ENCODE measurements at places on chromosomes 2 and 18.

DNA sequence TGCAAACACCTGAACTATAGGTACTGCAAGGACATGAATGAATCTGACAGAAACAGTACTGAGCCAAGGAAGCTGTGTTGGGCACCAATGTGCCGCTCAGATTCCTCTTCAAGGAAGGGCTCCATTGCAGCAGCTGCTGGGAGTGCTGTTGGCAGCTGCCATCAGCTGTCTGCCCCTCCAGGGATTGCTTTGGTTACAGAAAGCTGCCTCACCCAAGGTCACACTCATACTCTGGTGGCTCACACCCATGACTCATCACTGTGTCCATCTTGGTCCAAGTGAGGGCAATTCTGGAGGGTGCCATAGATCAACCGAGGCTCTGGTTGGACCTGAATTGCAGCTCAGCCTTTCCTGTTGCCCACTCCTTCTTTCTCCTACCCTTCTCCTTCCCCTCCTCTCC, 24.4 kb upstream of the TRPM8 start:
- DNase-seq = no peak

- no peak for DNase-seq
Observed at GRCh38 chr2:96565111-96565510, 28.6 kb downstream of the ARID5A start.

GRCh38 chr2:205003288-205003687, 458.0 kb downstream of the PARD3B start:
- DNase-seq = no peak

- no peak for DNase-seq
Observed at GRCh38 chr2:67565761-67566160, 168.6 kb downstream of the ETAA1 start.

DNA sequence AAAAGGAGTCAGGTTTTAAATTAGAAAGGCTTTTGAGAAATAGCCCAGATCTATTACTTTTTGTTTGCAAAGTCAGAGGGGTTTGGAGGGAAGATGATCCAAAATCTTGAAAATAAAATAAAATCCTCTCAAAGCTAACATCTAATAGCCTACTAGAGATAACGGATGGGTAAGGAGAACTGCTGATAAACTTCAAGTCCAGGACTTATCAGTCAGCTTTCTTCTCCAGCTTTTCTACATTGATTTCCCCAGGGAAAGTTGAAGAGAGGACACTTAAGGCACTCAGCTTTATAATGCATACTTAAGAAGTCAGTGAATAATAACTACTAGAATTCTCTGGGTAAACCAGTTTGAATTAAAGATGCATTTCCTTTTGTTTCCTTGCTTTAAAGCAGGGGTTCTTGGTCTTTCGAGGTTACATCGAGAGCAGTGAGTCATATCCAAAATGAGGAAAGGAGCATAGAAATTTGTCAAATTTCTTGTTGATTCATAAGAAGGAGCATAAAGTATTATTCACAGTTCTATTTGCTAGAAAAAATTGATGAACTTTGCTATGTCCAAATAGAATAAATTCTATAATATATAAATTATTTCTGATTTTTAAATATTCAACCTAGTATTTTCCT, 43.2 kb upstream of the ITPRID2 start:
- no peak for DNase-seq

- no peak for DNase-seq
Observed at GRCh38 chr2:51723691-51724090, 691.8 kb upstream of the NRXN1 start.

DNA sequence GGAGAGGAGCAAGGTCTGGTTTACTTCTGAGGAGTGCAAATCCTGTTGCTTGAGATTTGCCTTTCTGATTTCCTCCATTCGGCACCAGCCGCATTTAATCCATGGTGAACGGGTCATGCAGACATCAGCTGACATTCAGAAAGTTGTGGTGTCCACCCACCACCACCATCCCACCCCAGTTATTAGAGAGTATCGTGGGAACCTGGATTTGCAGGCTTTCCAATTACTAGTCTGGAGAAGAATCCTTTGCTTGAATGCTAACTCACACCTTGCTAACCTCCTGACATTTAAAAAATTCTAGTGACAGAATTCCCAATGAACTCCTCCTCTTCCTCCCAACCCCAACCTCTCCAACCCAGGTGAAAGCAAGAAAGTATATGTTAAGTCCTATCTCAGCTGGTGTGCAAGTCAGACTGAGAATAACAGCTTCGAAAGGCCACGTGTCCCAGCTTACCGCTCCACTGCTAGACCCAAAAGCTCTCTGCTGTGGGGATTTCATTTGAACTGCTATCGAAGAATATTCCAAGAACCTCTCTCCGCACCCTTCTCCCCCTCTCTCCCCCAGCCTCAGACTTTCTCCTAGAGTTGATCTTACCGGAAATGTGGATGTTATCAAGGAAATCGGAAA, 17.7 kb downstream of the BCL11A start:
- no peak for DNase-seq

GRCh38 chr2:219997341-219997851, 370.0 kb downstream of the SLC4A3 start:
- DNase-seq = no peak

- DNase-seq = no peak
Observed at GRCh38 chr2:114925296-114926255, 483.1 kb downstream of the DPP10 start.

DNA sequence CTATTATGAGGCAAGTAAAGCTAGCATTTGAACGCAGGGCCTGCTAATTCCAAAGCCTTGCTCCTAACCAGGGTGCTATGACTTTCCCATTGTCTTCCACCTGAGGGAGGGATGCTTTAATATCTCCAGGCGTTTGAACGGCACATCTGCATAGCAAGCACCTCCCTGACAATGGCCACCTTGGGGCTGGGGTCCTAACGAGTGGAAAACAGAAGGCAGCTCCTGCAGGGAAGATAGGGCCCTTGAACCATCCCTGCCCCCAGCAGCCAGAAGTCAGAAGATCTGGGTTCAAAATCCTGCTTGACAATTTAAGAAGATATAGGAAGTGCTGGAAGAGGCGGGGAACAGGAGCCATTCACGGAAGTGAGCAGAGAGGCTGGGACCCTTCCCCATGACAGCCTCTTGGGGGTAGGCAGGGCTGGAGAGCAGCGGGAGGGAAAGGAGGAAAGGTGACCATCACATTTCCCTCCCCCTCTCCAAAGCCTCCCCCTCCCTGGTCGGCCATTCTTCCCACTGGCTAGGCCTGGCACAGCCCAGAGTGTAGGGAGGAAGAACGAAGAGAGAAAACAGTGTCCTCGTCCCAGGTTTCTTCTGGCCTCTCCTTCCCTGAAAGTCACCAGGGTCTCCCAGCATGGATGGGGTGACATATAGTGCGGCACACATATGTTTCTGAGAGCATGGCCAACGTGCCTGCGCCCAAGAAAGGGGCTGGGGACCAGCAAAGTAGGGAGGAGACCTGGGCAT, 73.5 kb downstream of the EMX1 start:
- DNase-seq = no peak

DNA sequence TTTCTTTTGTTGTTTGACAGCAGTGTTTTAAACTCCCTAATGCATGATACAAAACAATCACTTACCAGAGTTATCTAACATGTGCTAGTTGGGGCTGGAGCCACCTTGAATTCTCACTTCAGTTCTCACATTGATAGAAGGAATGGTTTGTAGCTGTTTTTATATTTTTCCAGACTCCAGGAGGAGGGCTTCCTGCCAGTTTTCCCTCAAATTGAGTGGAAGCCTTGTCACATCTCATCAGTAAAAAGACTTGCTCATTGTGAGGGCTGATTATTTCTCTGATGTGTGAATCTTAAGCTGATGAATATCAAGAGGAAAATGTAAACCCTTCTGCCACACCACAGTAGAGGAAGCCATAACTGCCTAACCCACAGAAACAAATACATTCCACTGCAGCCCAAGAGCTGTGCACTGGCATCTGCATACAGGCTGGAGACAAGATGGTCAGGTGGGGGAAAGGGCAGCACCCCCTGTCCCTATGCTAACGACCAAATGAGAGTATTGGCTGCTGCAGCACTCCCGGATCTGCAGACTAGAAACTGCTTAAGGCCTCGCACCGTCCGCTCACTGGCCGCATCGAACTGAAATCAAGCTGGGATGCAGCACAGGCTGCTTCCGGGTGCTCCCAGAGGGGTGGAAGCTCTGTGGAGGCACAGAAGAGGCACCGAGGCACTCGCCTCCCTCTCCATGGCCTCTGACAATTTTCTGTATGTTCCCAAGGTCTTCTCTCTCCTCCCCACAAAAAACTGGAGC, 73.7 kb upstream of the TPO start:
- no peak for DNase-seq

- no peak for DNase-seq
Observed at GRCh38 chr2:2845806-2846315, 514.8 kb upstream of the MYT1L start.

DNA sequence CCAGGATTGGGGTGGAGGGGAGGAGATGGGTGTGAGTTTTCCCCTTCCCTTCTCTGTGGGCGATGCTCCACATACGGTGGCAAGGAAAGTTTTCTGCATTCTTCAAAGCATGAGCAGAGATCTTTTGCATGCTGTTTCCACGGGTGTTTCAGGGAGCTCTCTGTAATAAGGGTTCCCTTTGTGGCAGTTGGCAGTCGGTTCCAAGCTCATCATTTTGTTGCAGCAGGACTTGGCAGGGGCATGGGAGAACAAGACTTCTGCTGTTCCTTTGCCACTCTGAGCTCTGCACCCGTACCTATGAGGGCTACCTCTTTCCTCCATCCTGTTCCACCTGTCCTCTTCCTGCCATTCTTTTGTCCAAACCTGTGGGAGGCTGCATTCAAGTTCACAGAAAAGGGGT, 71.3 kb upstream of the SPRED2 start:
- DNase-seq = no peak

GRCh38 chr2:227783404-227784138, 30.1 kb upstream of the CCL20 start:
- DNase-seq = no peak

- no peak for DNase-seq
Observed at GRCh38 chr2:149463328-149464002, 124.1 kb downstream of the MMADHC start.

DNA sequence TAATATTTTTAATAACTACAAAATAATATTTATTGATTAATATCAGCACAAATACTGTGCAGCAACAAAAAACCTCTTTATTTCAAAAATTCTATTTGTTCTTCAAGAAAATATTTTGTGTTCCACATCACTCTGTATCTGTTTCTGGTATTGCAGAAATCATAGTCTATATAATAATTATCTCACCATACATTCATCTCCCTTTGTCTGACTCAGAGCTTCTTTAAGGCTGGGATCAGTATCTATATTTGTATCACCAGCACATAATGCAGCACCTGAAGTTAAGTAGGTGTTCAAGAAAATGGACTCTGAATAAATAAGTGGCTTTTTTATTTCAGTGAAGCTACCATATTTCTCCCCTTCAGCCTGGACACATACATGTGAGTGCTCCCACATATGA, 1.6 kb upstream of the MARCHF4 start:
- DNase-seq = no peak

GRCh38 chr2:209425471-209426071, 1.7 kb downstream of the MAP2 start:
- no peak for DNase-seq

DNA sequence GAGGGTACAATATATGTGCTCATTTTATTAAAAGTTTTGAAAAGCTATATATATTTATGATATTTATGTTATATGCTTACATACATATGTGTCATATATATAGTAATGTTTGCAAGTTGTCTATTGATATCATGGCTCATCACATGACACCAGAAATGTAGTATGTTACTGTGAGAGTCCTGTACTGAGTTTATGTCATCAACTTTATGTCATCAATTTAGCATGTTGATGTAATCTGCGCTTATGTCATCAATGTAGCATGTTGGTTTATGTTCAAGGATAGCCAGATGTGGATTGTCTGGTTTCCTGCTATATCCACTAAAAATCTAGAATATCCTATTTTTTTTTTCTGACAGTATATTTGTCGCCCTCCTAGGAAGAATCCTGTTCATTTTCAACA, 77.4 kb downstream of the APLF start:
- no peak for DNase-seq

GRCh38 chr2:109162999-109163398, 34.0 kb downstream of the SH3RF3 start:
- no peak for DNase-seq

DNA sequence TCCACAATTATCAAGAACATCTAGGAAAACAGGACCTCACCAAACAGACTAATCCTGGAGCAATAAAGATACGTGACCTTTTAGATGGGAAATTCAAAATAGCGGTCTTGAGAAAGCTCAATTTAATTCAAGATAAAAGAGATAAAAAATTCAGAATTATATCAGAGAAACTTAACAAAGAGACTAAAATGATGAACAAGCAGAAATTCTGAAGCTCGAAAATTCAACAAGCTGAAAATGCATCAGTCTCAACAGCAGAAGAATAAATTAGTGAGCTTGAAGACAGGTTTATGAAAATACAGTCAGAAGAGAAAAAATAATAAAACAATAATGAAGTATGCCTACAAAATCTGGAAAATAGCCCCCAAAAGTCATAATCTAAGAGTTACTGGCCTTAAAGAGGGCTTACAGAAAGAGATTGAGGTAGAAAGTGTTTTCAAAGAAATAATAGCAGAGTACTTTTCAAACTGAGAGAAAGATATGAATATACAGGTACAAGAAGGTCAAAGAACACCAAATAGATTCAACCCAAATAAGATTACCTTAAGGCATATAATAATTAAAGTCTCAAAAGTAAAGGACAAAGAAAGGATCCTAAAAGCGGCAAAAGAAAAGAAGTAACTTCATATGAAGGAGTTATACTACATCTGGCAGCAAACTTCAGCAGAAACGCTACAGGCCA, 13.2 kb downstream of the ORC4 start:
- no peak for DNase-seq

GRCh38 chr18:22790545-22791309, 142.4 kb upstream of the RBBP8 start:
- DNase-seq = no peak

- DNase-seq = no peak
Observed at GRCh38 chr2:20992201-20992711, 51.6 kb downstream of the APOB start.

DNA sequence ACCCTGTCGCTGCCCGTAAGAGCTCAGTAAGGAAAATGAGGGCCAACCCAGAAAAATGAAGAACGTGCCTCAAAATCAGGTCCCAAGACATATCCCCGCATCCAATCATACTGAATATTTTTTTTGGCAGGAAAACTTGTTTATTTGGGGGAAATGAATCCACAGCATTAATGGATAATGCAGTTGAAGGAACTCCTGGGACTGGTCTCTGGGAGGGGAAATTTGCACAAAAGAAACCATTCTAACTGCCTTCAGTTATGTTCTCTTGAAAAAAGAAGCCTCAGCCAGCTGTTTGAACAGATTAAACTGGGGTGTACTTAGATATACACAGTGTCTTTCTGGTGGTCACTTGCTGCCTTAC, 61.3 kb downstream of the SPRED2 start:
- DNase-seq = no peak

- DNase-seq = no peak
Observed at GRCh38 chr18:3634250-3634939, 184.4 kb downstream of the TGIF1 start.

DNA sequence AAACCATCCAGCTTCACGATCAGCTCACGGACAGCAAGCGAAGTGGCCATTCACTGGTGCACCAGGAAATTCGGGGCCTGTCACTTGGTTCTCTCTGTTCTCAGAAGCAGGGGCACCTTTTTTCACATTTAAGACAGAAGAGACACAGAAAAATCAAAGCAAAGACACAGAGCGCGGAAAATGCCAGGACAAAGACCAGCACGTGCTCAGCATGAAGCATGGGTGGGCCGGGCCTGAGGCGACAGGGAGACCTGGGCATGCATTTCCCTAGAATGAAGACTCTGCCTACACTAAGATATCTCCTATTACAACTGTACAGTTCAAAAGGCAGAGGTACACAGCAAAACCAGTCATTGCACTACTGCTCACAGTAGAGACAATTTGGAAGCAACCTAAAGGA, 117.4 kb upstream of the ID2 start:
- DNase-seq = no peak

Measured in esophagus squamous epithelium (tissue), 5 donors.